ENCODE measurements at places on chromosomes 13 and 19. TPM values are rescaled to one million over a fixed set of nuclear protein-coding genes. Genes with fewer than 3 reads are reported as not detected.

GRCh38 chr19:48933382-48933932 is at the start of gene DHDH:
TSS of gene DHDH (plus strand) at chr19:48933699. CDS start at chr19:48933722, 23 bp downstream.
- H3K4me1 ChIP-seq = peaks cover 14% of the 10 kb centered on the region
- H3K27me3 ChIP-seq = peaks cover 3% of the 10 kb centered on the region
- peak within 1 kb of the TSS; percentile 73 for H3K27ac ChIP-seq
- H3K36me3 ChIP-seq = no peaks in the 10 kb centered on the region
- H3K4me3 ChIP-seq = peak within 1 kb of the TSS; percentile 79
- DNase-seq = peak; percentile 92

GRCh38 chr13:43434191-43434590 is 352.6 kb downstream of the ENOX1 start:
- H3K4me1 ChIP-seq = no peaks in the 10 kb centered on the region
- no peaks in the 10 kb centered on the region for H3K36me3 ChIP-seq
- no peak overlapping the region for H3K4me3 ChIP-seq
- no peak for DNase-seq
- H3K27ac ChIP-seq = no peak overlapping the region
- peaks cover 10% of the 10 kb centered on the region for H3K27me3 ChIP-seq

Gene CRLF1
- total RNA-seq = not detected

Gene KLK2
- not detected for total RNA-seq

Gene TLE6
- total RNA-seq = 2.7 TPM

Measured in activated CD8-positive, alpha-beta T cell treated with anti-CD3 and anti-CD28 coated beads, Interleukin-2, amount 10 ng/mL, durations not matched to agents 7 days and 5 days (primary cell).